ENCODE measurements at places on chromosomes 5 and 9.
A peak's percentile ranks its signal among the peaks of the same experiment; 100 is the strongest.

GRCh38 chr5:157540707-157541446, 34.7 kb downstream of the ADAM19 start:
- peak; percentile 50 for DNase-seq

- DNase-seq: no peak
These were observed 16.1 kb upstream of the ZNF462 start for GRCh38 chr9:106846857-106847256.

DNA sequence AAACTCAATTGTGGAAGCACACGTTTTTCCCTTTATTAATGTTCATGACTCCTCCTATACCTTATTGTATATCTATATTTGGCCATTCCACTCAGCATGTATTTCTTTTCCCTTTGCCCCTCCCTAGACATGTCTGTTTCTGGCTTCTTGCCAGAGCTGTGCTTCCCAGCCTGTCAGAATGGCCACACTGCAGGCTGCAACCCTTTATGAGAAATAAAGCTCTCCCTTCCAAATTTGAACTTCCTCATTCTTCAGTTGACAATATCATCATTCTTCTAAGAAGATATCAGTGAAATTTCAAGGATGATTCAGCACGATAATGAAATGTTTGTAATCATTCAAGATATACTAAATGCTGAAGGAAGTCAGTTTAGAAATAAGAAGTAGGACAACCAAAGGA, 107.6 kb upstream of the PRSS3 start:
- no peak for DNase-seq

DNA sequence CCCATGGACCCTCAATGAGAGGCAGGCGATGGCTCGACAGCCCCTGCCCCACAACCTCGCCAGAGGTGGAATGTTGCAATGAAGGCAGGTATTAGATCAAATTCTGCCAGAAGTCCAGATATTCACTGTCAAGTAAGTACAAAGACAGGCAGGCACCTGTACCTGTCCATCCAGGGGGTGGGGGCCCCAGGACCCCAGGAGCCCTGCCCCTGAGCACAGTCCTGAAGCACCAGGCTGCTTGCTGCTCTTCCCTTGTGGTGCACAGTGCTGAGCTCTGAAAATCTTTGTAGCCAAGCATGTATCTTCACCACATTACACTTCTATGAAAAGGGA, 26.2 kb upstream of the HMCN2 start:
- DNase-seq: no peak
